Neuronal stem cell (in vitro differentiated cells): ENCODE measurements at places on chromosomes 7 and 10.
A peak's percentile ranks its signal among the peaks of the same experiment; 100 is the strongest.

DNA sequence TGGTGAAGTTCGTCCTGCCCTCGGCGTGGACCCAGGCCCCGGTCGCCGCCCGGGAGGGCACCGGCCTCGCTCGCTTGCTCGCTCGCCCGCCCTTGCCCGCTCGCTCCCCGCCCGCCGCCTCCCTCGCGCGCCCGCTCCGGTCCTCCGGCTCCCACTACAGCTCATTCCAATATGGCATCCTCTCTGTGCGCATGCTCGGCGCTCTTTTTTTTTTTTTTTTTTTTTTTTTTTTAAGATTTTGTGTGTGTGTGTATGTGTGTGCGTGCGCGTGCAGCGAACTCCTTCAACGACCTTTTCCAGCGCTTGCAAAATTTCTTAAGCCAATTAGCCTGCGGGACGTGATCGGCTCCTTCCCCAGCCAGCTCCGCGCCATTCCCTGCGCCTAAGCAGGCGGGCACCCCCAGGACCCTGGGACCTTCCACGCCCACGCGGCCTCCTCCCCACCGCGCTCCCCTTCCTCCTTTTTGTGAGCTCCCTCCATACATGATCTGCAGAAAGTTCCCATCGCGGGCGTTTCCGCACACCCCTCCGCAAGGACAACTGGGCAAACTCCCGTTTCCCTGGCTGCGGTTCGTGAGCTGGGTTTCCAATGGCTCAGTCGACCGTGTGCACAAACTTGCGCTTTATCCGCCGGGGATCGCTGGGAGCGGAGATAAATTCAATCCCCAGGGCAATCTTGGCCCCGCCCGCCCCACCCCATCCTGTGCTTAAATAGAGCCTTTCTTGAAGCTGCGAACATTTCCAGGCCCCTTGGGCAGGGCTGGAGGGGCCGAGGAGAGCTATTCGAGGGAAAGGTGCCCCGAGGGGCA is at the start of gene SFMBT2:
TSS of gene SFMBT2 (minus strand) at position 173 of the 809 bp plus-strand sequence. CDS start 29,136 bp downstream, outside the sequence.
- no peaks in the 10 kb centered on the region for H3K36me3 ChIP-seq
- peaks cover 19% of the 10 kb centered on the region for H3K27me3 ChIP-seq
- peak; percentile 67 for DNase-seq

- no peak overlapping the region for H3K4me3 ChIP-seq
- no peak for DNase-seq
- H3K27ac ChIP-seq, result no peak overlapping the region
- peaks cover 5% of the 10 kb centered on the region for H3K4me1 ChIP-seq
- H3K27me3 ChIP-seq, result no peaks in the 10 kb centered on the region
These were observed 126.9 kb downstream of the TACC2 start for GRCh38 chr10:122115874-122116273.

DNA sequence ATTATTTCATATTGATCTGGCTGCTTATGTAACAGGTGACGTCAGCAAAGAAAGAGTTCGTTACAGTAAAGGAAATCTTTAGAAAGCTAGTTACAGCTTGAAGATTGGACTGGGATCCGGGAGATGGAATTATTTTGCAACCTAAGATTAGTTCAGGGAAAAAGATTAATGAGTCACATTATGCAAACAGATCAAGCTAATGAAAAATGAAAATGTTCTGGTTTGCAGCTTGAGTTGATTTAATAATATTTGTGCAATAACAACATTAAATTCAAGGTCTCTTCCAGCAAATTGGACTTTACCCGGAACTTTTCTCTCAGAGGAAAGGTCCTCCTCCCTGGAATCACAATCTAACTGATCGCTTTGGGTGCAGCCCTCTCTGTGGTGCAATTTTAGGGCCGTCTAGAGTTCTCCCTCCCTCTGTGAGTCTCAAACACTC is 119.5 kb downstream of the OTUD1 start:
- H3K4me3 ChIP-seq, result no peak overlapping the region
- H3K4me1 ChIP-seq, result no peaks in the 10 kb centered on the region
- H3K27ac ChIP-seq, result no peak overlapping the region
- H3K36me3 ChIP-seq, result no peaks in the 10 kb centered on the region

DNA sequence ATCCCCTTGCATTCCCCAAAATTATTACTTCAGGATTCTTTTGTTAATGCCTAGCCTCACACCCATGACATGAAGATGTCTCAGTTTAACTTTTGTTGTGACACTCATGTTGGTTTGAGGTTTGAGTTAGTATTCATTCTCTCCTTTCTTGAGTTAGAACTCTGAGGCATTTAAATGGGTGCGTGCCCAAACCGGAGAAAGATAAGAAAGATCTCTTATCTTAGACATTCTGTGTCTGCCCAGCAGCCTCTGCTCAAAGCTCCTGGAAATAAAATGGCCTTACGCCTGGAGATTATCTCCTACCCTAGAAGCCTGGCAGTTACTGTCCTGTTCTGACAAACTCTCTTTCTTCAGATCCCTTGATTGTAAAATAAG is 26.3 kb downstream of the WBP1L start:
- H3K27ac ChIP-seq, result no peak overlapping the region
- no peak for DNase-seq
- H3K36me3 ChIP-seq, result no peaks in the 10 kb centered on the region
- H3K4me1 ChIP-seq, result peaks cover 3% of the 10 kb centered on the region

- H3K27ac ChIP-seq, result no peak overlapping the region
- H3K4me3 ChIP-seq, result no peak overlapping the region
- peaks cover 91% of the 10 kb centered on the region for H3K27me3 ChIP-seq
- no peaks in the 10 kb centered on the region for H3K36me3 ChIP-seq
- DNase-seq, result no peak
- peaks cover 9% of the 10 kb centered on the region for H3K4me1 ChIP-seq
These were observed 7.5 kb downstream of the MNX1 start for GRCh38 chr7:157002819-157003421.

DNA sequence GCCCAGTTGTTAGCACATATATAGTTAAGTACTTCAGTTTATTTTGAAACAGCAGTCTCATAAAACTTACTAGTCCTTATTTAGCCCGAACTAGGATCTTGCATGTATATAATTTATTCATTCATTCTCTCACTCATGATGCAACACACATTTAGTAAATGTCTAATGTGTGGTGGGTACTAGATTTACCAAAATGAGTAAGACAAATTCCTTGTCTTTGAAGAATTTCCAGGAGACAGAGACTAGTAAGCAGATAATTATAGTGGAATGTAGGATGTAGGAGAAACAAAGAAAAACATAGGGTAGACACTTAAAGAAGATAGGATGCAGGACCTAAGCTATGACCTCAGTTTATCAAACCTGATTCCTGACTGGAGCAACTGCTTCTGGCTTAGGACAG is 120.2 kb upstream of the AMPH start:
- H3K4me1 ChIP-seq, result no peaks in the 10 kb centered on the region
- H3K27me3 ChIP-seq, result no peaks in the 10 kb centered on the region
- H3K36me3 ChIP-seq, result peaks cover 64% of the 10 kb centered on the region

DNA sequence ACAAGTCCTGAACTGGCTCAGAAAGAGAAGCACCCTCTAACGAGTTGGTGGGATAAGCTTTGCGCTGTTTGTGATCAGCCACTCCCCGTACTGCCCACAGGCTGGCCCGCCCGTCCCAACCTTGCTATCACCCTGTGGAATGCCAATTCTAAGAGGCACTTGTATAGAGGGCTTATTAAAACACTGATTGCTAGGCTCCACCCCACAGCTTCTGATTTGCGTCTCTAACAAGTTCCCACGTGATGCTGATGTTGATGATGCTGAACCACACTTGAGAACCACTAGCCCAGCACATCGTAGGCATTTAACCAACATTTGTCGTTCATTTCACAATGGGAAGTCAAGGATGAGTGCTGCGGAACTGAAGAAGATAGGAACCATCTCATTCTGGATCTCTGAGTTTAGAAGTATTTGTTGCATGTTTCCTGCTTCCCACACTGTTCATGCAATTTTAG is 12.7 kb upstream of the GSAP start:
- no peaks in the 10 kb centered on the region for H3K36me3 ChIP-seq
- no peak overlapping the region for H3K4me3 ChIP-seq
